ENCODE measurements at places on chromosomes 2 and 18. TPM values are rescaled to one million over a fixed set of nuclear protein-coding genes. Genes with fewer than 3 reads are reported as not detected.
A peak's percentile ranks its signal among the peaks of the same experiment; 100 is the strongest.

The GRHL1 gene
- total RNA-seq: 2.0 TPM

The ADAM23 gene
- not detected for total RNA-seq

DNA sequence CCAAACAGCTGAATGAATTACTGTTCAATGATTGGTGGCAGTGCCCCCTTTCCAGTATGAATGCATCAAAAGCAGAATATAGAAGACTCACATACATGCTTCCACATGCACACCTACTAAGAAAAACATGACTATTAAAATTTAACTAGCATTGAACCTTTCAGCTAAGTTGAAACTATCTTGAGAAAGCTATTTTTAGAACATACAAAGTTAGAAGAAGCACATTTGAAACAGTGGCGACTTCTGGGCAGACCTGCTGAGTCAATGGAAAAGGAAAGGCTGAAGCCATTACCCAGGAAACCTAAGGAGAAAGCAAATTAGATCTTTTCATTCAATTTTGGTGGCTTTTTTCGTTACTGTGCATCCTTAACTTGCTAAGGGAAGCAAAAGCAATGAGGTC is 55.9 kb downstream of the PLA2R1 start:
- DNase-seq: no peak

DNA sequence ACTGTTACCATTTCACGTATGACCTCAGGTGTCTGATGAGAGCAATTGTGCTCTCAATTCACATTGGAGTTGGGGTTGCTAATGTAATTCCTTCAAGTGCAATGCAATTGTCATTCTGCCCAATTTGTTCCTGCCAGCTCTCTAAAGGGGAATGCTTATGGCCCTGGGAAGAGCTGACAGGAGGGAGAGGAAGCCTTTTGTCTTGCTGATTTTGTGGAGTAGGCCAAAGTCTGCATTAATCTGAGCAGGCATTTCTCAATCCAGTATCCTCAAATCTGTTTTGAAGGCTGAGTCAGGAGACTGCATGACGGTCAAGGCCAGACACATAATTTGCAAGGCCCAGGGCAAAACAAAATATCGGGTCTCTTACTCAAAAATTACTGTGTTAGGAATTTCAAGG is 326.4 kb upstream of the SPHKAP start:
- peak; percentile 6 for DNase-seq

GRCh38 chr18:8163286-8163959 is 445.8 kb upstream of the RAB12 start:
- no peak for DNase-seq

GRCh38 chr2:17083902-17084301 is 418.3 kb upstream of the CYRIA start:
- DNase-seq: no peak

- peak; percentile 21 for DNase-seq
These were observed 8.8 kb upstream of the CRACDL start for GRCh38 chr2:98944775-98945174.

DNA sequence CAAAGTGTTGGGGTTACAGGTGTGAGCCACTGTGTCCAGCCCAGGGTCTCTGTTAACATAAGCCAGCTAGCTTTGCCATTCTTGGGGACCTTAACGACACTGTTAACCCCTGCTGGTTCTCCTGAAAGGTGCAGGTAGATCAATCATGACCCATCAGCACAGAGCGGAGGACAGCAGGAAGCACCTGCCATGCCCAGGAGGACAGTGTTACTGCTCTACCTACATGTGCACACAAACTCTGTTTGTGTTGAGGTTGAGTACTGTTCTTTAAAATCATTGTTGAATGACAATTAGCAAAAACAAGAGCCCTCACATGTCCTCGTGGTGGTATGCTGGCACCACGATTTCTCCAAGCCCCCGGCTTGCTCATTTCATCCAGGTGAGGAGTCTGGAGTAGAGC is 120.9 kb downstream of the FAM210A start:
- no peak for DNase-seq

- DNase-seq: no peak
These were observed 4.7 kb downstream of the LONRF2 start for GRCh38 chr2:100317634-100318033.

- DNase-seq: no peak
These were observed 48.5 kb downstream of the CDK15 start for GRCh38 chr2:201854841-201855240.

- DNase-seq: no peak
These were observed 287.8 kb upstream of the CCDC68 start for GRCh38 chr18:55247032-55247431.

GRCh38 chr2:216293883-216294282 is 78.4 kb downstream of the MARCHF4 start:
- DNase-seq: no peak

- DNase-seq: peak; percentile 45
These were observed 119.0 kb upstream of the FN1 start for GRCh38 chr2:215554689-215555498.

Measured in MCF 10A (cell line).